CD14-positive monocyte (primary cell): ENCODE measurements at places on chromosomes 4 and X.
A peak's percentile ranks its signal among the peaks of the same experiment; 100 is the strongest.

- peak; percentile 29 for DNase-seq
Measured at GRCh38 chr4:67871867-67872266, 11.9 kb downstream of the TMPRSS11D start.

DNA sequence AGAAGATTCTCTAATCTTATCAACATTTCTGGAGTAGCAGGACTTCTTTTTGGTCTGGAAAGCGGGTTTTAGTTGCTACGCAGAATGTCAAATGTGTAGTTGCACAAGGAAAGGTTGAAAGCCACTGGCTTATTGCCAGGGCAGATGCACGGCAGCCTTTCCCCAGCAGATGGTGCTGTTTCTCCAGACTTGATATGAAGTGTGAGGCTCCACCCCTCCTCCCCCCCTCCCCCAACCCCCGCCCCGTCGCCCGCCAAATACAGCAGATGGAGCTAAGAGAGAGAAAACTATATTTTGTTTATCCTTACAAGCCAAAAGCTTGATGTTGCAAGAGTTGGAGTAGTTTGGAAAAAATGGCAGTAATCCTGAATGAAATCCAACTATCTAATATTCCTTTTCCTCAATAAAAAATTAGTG lies 32.0 kb downstream of the ENOPH1 start:
- peak; percentile 84 for DNase-seq

DNA sequence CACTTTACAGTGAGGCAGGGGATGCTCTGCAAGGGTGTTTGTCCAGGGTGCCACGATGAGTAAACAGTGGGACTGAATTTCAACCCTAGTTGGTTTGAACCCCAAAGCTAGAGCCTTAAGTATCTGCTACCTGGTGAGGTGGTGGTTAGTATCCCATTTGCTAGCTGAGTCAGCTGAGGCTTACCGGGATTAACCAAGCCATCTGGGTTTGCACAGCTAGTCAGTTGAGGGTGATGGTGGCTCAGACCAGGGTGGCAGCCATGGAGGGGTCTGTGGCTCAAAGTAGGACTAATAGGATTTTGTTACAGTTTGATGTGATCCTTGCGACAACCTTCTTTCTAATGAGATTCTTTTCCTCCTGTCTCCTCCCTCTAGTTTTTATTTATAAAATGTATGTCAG lies 1.9 kb downstream of the EVC start:
- DNase-seq, result no peak

- DNase-seq, result no peak
Measured at GRCh38 chr4:158962393-158962792, 140.5 kb upstream of the RAPGEF2 start.

GRCh38 chr4:103405415-103405814 lies 207.3 kb upstream of the CENPE start:
- DNase-seq, result no peak

DNA sequence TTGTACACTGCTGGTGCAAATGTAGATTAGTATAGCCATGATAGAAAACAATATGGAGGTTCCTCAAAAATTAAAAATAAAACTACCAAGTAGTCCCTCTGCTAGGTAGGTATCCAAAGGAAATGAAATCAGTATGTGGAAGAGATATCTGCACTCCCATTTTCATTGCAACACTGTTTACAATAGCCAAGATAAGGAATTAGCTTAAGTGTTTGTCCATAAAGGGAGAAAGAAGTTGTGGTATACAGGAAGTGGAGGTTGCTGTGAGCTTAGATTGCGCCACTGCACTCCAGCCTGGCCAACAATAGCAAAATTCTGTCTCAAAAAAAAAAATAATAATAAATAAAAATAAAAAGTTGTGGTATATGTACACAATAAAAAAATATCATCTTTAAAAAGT lies 325.0 kb upstream of the EMCN start:
- no peak for DNase-seq

- DNase-seq, result peak; percentile 70
Measured at GRCh38 chr4:41939016-41939626, 3.9 kb downstream of the TMEM33 start.

DNA sequence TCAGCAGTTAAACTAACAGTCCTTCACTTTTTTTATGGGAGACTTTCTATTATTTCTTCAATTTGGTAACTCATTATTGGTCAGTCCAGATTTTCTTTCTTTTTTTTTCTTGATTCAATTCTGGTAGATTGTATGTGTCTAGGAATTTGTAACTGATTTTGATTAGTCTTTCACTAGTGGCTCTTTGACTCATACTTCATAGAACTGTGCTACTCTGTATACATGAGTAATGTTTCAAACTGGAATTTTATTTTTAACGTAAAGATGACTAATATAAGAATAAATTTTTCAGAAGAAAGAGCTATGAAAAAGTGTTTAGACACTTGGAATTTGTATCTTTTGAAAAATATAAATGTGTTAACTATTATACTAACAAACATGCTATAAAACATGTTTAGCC lies 813.0 kb downstream of the TRAM1L1 start:
- no peak for DNase-seq
